ENCODE measurements at places on chromosomes 11 and 22.

GRCh38 chr11:74001822-74002286 is 7.0 kb downstream of the UCP3 start:
- no peak for DNase-seq

GRCh38 chr22:43636086-43636485 is 176.0 kb downstream of the EFCAB6 start:
- DNase-seq = no peak

- no peak for DNase-seq
Measured at GRCh38 chr22:20601308-20601707, 93.9 kb downstream of the MED15 start.

- DNase-seq = no peak
Measured at GRCh38 chr22:21646608-21647590, 4.8 kb downstream of the SDF2L1 start.

- DNase-seq = no peak
Measured at GRCh38 chr11:86717817-86718501, 45.5 kb upstream of the ME3 start.

DNA sequence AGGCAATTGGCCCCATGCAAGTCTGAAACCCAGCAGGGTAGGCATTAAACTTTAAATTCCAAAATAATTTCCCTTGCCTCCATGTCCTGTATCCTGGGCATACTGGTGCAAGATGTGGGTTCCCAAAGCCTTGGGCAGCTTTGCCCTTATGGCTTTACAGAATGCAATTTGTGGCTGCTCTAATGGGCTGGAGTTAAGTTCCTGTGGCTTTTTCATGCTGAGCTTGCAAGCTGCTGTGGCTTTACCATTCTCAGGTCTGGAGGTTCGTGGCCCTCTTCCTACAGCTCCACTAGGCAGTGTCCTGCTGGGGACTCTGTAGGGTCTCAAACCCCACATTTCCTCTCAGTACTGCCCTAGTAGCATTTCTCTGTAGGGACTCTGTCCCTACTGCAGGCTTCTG is 15.0 kb upstream of the BIRC3 start:
- DNase-seq = no peak

GRCh38 chr11:14529321-14529720 is 9.1 kb upstream of the PSMA1 start:
- DNase-seq = no peak

GRCh38 chr11:78415338-78415737 is 2.3 kb downstream of the GAB2 start:
- DNase-seq = no peak

- no peak for DNase-seq
Measured at GRCh38 chr22:32473388-32473952, 1.1 kb upstream of the FBXO7 start.

DNA sequence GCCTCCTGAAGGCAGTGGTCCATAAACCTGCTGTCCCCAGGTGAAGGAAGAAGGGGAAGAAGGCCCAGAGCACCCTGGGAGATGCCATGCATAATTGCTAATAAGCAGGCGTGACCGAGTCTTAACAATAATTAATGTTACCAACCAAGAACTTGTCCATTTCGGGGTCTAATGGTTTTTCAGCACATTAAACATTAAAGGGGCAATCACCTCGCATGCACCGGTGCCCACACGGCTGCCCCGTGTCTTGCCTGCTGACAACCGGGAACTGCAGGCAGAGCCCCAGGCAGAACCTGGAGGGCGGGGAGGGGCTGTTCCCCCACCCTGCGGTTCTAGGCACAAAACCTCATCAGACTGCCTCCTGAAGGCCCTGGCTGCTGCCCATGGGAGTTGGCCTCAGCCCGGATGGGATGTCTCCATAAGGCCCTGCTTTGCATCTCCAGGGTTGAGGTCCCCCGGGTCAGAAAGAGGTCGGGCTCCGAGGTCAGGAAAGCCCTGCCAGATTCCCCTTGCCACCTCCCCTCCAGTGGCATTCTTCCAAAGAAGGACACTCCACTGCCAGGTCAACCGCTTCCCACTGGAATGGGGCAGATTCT is 169.0 kb downstream of the BUD13 start:
- no peak for DNase-seq

GRCh38 chr11:57459164-57460021 is 935 bp upstream of the RTN4RL2 start:
- DNase-seq = no peak

DNA sequence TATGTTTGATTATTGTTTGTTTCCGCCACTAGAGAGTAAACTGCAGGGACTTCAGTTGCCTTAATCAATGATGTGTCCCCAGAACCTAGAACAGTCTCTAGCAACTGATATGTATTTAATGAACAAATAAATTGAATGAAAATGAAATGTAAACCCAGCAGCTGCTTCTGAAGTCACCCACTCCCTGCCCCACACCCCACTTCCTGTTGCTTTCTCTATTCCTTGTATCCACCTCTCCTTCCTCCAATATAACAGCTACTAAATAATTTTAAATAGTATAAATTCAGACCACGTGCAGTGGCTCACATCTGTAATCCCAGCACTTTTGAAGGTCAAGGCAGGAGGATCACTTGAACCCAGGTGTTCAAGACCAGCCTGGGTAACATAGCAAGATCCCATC is 15.8 kb downstream of the MYH9 start:
- DNase-seq = no peak

GRCh38 chr11:111672949-111673348 is 70.7 kb downstream of the SIK2 start:
- no peak for DNase-seq

DNA sequence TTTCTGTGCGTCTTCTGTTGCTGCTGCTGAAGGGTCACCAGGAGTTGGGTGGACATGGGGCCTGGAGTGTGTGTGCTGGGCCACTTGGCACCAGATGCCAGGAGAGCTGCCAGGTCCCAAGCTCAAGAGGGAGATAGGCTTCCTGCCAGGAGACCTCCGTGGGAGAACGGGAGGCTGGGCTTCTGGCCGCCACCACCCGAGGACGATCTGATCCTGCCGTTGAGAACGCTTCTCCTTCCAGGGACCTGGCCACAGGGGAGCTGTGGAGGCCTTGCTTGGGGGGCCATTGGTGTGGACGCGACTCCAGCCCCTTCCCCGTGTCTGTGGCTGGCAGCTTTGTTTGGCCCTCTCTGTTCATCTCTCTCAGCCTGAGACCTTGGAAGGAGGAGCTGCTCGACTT is 2.4 kb downstream of the BRSK2 start:
- DNase-seq = no peak

DNA sequence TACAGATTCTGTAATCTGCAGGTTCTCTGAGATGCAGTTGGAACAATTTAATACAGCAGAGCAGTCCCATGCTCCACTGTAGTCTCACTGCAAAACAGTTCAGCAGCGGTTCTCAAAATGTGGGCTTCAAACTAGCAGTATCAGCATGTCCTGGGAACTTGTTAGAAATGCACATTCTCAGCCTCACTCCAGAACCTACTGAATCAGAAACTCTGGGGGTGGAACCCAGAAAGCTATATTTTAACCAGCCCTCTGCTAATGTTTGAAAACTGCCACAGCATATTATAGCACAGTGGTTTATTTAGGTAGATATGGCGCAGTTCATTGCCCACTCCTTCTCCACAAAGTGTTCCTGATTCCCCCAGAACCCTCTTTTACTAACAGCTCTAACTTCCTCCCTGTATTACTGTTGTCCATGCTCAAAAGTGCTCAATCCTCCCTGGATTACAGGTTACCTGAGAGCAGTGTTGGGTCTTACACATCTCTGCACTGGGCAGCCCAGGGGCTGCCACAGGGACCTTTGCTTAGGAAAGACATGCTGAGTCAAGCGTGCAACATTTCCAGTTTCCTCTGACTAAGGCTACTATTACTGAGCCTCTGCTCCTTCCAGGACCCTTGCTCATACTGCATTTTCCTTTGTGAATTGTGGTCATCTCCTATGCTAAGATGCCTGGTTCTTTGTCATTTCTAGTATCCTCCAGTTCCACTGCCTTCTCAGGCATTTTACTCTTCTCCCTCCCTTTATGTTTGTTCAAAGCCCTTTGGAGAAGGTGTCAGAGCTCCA is 7.7 kb upstream of the DGAT2 start:
- peak; percentile 14 for DNase-seq

DNA sequence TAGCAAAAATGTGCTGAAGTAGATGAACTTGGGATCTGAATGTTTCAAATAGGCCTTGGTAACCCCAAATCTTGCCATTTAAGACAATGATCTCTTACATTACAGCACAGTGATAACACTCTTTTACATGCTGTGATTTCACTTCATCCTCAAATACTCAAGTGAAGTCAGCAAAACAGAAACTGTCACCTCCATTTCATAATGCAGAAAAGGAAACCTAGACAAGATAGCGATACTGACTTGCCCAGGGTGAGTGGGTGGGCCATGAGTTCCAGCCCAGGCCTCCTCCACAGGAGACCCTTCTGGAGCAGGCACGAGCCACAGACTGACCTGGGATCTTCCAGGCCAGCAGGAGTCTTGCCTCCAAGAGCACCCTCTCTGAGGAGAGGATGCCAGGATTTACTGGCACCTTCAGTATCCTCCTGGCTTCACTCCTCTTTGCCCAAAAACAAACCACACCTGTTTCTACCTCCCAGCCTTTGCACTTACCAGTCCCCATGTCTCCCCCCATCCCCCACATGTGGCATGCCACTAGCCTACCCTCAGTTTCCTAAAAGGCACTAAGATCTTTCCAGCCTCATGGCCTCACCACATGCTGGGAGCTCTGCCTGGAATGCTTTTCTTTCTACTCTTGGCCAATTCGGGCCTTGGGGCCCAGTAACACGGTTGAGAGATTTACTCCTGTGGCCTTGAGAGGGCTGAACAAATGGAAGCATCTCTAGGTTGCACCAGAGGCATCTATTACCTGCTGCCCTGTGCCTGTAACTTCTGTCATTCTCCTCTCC is 1.9 kb upstream of the DGAT2 start:
- DNase-seq = no peak

DNA sequence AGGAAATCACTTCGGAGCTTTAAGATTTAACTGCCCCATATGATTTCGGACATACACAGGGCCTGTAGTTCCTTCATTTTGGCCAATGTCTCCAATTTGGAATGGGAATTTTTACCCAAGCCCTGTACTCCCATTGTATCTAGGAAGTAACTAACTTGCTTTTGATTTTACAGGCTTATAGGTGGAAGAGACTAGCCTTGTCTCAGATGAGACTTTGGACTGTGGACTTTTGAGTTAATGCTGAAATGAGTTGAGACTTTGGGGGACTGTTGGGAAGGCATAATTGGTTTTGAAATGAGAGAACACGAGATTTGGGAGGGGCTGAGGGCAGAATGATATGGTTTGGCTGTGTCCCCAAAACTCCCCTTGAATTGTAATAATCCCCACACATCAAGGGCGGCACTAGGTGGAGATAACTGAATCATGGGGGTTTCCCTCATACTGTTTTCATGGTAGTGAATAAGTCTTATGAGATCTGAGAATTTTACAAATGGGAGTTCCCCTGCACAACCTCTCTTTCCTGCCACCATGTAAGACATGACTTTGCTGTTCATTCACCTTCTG is 130.5 kb downstream of the LARGE1 start:
- DNase-seq = no peak

DNA sequence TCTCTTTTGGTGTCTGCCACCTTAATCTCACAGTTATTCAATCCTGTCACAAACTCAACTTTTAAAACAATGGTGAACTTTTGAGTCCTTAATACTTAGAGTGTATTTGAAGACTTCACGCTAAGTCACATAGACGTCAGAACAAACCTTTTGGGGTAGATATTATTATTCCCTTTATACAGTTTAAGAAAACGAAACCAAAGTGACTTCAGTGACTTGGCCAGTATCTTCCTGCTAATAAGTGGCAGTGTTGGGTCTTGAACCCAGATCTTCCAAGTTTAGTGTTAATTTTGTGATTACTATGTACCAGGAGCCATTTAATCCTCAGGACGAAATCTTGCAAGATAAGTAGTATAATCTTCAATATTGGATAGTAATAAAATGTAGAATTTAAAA is 691 bp downstream of the CEP295 start:
- DNase-seq = no peak

- DNase-seq = no peak
Measured at GRCh38 chr11:30665067-30665466, 78.9 kb upstream of the MPPED2 start.

DNA sequence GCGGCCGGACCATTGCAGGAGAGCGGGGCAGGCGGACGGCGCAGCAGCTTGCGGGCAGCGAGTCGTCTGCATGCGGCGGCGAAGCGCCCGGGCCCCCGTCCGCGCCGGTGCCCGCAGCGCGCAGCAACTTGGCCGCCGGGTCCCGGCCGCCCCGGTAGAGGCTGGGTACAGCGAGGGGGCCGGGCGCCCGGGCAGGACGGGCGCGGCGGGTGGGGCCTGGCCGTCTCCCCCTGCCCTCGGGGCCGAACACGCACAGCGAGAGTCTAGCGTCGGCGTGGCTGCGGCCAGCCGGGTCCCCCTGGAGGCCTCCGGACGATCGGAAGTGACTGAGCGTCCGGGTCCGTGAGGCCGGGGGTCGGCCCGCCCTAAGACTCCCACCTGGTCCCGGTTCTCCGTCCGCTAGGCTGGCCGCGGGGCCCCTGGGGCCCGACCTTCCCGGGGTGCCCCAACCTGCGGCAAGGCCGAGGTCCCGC is 775 bp upstream of the TRABD start:
- DNase-seq = no peak

DNA sequence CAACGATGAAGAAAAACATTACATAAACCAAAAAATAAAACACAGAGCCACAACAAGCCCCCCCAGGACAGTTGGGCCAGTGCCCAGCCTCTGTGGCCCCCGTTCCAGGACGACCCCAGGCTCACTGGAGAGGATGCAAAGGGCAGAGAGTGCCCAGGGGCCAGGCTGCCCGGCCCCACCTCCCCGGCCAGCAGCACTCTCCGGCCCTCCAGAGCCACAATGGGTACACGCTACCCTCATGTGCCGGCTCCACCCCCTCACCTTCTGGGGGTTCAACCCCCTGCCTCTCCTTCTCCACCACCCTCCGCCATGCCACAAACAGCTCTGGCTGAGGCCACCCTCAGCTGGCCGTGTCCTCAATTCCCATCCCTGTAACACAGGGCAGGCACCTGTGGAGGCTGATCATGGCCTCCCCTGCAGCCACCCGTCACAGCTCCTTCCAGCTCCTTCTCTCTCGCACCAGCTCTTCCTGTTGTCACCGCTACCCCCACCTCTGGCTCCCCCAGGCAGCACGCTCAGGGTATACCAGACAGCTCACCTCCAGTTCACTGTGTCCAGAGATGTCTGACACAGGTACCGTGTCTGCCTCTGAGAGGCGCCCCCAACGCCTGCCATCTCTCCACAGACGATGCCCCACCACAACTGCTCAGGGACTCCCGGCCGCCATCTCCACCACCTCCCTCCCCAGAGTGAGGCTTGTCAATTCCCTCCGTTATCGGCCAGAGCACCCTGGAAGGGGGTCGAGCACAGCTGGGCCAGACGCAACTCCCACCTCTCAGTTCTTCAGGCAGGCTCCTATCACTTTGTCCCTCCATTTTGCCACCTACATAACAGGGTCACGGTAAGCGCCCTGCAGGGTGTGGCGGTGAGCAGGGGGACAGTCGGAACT is 30.8 kb upstream of the MOB2 start:
- DNase-seq = no peak

- DNase-seq = no peak
Measured at GRCh38 chr11:116199182-116199581, 573.6 kb downstream of the BUD13 start.

GRCh38 chr11:6320411-6321155 is at the start of gene CAVIN3:
CAVIN3 (minus strand) TSS chr11:6320501; CDS start chr11:6320476, 25 bp downstream.
- peak; percentile 88 for DNase-seq

GRCh38 chr11:114147375-114148012 is 88.0 kb downstream of the ZBTB16 start:
- DNase-seq = no peak

- DNase-seq = no peak
Measured at GRCh38 chr11:129312730-129313503, 62.7 kb upstream of the BARX2 start.

GRCh38 chr11:46898396-46899095 is 19.8 kb downstream of the LRP4 start:
- no peak for DNase-seq

GRCh38 chr11:13874597-13874996 is 87.9 kb upstream of the SPON1 start:
- no peak for DNase-seq

Measured in NCI-H226 (cell line).